Activated T-helper 1 cell treated with Interleukin-2 at 50 U/mL for 16 hours (primary cell): ENCODE measurements at places on chromosomes 3 and 15.

GRCh38 chr3:129690406-129690805 is 83.9 kb upstream of the PLXND1 start:
- DNase-seq = no peak

- DNase-seq = no peak
Measured at GRCh38 chr15:100249096-100249815, 92.5 kb downstream of the ADAMTS17 start.

- no peak for DNase-seq
Measured at GRCh38 chr3:23820888-23821287, 15.1 kb downstream of the UBE2E1 start.

DNA sequence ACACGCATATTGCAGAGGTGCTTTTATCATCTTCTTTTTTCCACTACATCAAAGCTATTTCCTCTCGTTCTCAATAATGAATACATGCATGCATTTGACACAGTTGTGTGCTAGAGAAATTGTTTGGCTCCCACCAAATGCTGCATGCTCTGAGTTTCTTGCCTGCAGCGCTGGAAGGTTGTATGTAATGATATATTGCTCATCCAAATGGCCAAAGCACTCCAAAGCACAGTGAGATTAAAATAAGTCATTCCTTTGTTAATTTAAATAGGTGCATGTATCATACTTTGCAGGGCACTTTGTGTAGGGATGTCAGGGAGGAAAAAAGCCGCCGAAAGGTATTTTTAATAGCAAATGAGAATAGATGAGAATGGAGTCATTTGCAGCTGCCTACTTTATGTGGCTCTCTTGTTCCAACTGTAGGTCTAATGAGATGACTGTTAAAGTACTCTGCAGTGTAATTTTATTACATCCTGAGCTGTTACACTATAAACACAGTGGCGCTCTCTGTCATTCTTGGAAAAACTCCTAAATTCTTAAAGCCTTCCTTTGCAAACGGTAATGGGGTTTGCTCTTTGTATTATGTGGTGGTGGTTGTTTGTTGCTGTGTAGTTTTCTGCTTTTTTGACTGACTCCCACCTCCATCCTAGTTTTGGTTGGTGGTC is 56.9 kb upstream of the SKOR1 start:
- no peak for DNase-seq

- DNase-seq = no peak
Measured at GRCh38 chr15:92883163-92883875, 16.8 kb upstream of the CHD2 start.

DNA sequence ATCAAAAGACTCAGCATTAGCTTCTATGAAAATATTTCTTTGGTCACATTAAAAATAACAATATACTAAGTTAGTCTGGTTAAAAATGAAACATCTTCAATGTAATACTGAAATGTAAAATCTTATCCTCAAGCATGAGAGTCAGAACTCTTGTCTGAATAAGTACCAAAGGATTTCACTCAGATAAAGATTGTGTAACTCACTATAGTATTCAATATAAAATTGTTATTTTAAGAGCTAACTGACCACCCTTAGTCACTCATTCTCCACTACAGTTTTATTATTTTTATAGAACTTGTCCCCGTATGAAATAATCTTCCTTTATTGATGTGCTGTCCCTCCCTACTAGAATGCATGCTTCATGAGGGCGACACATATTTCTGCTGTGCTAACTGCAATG is 426.3 kb downstream of the MECOM start:
- no peak for DNase-seq

- DNase-seq = no peak
Measured at GRCh38 chr3:24101676-24102168, 156.6 kb downstream of the NR1D2 start.

- no peak for DNase-seq
Measured at GRCh38 chr3:158086776-158087175, 19.4 kb downstream of the SHOX2 start.

DNA sequence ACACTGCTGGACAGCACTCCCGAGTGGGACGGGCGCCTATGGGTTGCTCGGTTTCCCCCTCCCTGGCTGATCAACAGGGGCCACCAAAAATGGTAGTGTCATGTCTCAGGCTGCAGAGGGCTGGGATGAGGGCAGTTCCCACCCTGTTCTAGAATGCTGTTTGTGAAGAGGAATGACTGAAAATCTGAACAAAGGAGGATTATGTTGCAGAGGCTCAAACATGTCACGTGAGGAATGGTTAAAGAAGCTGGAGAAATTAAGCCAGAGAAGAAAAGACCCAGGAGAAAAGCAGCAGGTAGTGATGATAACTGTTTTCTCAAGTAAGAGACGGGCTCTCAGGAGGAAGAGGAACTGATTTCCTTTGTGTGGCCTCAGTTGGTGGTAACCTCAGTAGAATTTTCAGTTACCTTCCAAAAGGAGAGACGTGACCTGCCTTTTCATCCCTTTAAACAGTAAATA is 10.4 kb downstream of the SPG21 start:
- no peak for DNase-seq

DNA sequence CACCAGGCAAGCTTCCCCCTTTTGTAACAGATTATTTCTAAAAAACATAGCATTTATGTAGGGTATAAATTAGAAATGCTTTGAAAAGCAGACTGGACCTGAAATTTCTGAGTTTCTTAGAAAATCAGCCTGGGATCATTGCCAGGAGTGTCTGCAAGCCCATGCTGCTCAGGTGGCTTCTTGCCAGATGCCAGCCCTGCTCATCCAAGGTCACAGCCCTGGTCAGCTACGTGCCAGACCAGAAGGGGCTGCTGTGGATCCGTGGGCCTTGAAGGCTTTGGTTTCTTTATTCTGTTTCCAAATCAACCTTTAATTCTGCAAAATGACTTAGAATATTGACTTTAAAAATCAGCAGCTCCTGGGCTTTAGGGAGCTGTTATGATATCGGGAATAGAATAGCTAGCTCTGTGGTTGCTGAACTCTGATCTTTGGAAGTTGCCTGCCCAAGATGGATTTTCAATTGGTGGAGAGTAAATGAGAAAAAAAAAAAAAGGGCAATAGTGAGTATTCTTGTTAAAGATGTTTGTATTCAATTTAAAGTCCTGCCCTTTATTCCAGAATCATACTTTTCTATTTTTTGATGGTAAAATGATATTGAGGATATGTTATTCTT is 370.1 kb upstream of the ONECUT1 start:
- DNase-seq = no peak

GRCh38 chr3:183981990-183982644 is 35.6 kb downstream of the ABCC5 start:
- no peak for DNase-seq

- no peak for DNase-seq
Measured at GRCh38 chr15:82649226-82649999, 2.2 kb upstream of the CPEB1 start.

- DNase-seq = no peak
Measured at GRCh38 chr3:110470310-110470709, 601.3 kb upstream of the NECTIN3 start.

- no peak for DNase-seq
Measured at GRCh38 chr3:50396502-50396901, 37.2 kb upstream of the TMEM115 start.

GRCh38 chr3:78287085-78287484 is 1247.2 kb downstream of the ROBO2 start:
- DNase-seq = no peak

GRCh38 chr3:134846911-134847317 is 51.9 kb downstream of the EPHB1 start:
- no peak for DNase-seq

DNA sequence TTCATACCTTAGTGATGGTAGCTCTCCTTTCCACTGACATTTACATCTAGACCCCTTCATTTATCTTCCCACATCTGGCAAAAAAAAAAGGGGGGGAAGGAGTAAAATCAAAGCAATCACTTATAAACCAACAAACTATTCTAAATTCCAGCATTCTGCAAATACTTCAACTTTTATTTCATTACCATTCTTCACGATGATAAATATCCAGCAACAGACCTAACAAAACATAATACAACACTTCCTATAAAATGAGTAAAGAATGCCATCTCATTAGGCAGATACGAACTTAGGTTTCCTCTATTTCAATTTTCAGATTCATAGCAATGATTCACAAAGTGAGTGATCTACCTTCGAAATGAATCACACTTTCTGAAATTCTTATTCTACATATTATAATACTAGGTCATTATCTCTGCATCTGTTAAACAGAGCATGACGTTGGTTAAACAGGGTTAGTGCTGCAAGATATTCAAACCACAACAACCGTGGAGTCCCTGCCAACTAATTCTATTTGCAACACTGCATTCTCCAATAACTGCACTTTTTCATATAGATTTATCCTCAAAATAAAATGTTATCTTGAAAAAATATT is at the start of gene LRRFIP2:
TSS of gene LRRFIP2 (minus strand) at position 51 of the 595 bp plus-strand sequence. CDS start 25,599 bp downstream, outside the sequence.
- no peak for DNase-seq

DNA sequence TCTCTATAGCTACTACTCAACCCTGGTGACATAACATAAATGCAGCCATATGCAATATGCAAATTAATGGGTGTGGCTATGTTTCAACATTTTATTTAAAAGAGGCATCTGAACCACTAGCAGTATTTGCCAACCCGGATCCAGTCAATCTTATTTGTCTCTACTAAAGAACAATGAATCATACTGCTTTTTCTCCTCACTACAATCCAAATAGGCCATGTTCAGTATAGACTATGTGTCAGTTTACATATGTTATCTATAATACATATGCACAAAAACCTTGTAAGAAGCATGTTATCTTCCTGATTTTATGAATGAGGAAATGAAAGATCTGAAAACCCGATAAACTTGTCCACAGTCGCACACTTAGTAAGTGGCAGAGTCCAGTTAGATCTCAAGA is 125.7 kb downstream of the STAG1 start:
- no peak for DNase-seq

DNA sequence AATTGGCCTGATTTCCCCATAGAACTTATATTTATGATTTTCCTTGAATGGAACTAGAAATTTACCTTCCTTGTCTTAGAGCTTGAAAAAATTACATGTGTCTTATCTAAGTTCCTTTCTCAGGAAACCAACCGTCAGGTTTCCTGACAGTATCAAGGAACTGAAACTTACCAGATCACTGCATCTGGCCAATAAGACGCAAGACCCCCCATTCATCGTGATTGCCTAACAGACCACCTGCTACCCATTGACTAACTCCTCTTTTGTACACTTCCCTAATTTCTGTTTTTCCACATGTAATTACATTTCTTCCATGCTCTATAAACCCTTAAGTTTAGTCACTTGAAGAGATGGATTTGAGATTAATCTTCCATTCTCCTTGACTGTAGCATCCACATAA is 517.2 kb upstream of the CBLB start:
- no peak for DNase-seq

DNA sequence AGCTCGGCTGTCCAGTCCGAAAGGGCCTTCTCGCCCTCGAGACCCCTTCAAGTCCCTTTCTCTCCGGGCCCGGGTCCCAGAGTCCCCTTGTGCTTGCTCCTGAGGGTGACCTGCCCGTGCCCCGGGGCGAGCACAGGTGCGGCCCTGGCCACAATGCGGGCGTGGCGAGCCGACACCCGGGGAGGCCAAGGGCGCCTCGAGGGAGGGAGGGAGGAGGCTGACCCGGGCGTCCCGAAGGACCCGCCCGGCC is 810 bp upstream of the MEF2A start:
- DNase-seq = no peak

GRCh38 chr3:154210986-154211385 is 89.8 kb downstream of the ARHGEF26 start:
- no peak for DNase-seq

GRCh38 chr3:170323331-170323730 is 34.2 kb upstream of the SKIL start:
- no peak for DNase-seq

DNA sequence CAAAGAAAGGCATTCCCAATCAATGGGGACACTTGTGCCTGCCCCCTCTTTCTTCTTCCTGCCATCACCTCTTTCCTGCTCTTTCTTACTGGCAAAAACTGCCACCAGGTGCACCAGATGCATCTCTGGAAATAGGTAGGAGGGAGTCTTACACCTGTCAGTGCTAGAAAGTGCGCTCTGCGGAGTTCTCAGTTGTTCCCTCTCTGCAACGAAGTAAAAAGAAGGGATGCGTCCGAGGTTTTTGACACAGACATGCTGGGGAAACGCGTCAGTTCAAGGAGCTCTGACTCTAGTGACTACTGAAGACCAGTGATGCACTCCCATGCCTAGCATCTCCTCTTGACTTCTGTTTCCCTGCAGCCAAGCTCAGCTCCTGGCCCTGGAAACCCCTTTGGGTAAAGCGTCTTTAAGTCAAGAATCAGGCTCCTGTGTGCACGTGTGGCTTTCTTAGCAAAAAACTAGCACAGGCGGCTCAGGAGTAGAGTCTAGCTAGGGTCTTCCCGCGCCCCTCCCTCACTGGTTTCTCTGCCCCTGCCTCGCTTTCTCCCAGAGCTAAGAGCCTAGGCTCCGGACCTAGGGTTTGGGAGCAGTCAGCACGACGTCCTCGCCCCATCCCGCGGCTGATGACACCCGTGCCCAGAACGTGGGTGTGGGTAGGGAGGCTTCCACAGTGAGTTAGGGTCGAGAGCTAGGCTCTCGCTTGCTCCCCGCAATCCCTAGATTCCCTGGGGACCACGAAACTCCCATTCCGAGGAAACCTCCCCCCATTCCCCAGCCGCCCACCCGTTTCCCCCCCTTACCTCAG is 564 bp upstream of the GRM7 start:
- no peak for DNase-seq

DNA sequence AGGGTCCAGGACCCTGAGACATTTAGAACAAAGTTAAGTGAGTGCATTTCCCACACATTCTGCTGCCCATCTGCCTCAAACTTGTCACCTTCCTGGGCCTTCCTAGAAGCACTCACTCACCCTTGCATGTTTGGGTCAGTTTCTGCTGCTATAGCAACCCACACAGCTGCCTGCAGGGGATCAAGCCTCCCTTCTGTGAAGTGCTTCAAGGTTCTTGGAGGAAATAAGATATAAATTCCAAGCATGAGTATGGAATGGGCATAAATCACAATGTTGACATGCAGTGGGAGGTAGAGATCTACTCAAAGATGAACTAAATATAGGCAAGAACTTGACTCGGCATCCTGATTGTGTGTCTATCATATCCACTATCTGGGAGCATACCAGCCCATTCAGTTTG is 140.4 kb downstream of the SLC9A9 start:
- DNase-seq = no peak

DNA sequence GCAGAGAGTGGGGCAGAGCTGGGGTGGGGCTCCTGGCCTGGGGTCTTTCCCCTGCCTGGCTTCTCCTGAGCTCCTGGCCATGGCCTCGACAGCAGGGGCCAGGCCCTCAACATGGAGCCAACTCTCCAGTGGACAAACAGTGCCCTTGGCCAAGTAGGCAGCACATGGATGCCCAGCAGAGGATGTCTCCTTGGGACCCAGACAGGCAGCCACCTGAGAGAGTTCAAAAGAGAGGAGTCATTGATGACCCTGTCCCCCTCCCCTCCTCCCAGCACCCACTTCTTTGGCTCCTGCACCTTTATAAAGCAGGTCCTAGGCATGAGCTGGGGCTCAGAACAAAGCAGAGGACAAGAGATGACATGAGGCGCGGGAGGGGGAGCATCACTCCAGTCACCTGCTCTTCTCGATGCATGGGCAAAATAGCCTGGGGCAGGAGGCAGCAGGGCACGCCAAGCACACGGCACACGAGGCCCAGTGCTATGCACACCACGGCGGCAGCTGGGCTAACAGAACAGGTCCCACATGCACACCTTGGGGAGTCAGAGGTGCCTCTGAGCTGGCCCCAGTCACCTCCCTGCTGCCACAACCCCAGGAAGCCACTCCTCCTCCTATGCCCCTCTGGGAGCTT is 27.4 kb downstream of the SHISA5 start:
- DNase-seq = no peak
